ENCODE measurements at places on chromosomes 1 and 21. TPM values are rescaled to one million over a fixed set of nuclear protein-coding genes. Genes with fewer than 3 reads are reported as not detected.

Gene CFAP74
- not detected for total RNA-seq

Gene SLAMF9
- total RNA-seq: not detected

Gene LCE3A
- not detected for total RNA-seq

Gene NR1I3
- not detected for total RNA-seq

Gene FMO1
- not detected for total RNA-seq

Gene CLCA1
- not detected for total RNA-seq

Gene LYSMD1
- 8.1 TPM for total RNA-seq

Gene TRIM17
- total RNA-seq: 6.1 TPM

Gene MIS18A
- 15.6 TPM for total RNA-seq

Gene HSD3B1
- not detected for total RNA-seq

Gene NPHS2
- 2.5 TPM for total RNA-seq

Gene ATAD3C
- 0.38 TPM for total RNA-seq

Gene PKP1
- 11.6 TPM for total RNA-seq

Measured in kidney epithelial cell (primary cell).